NCI-H510A (cell line): ENCODE measurements at places on chromosomes 4 and X.
A peak's percentile ranks its signal among the peaks of the same experiment; 100 is the strongest.

- DNase-seq: no peak
Measured at GRCh38 chr4:111778543-111778942, 366.7 kb upstream of the FAM241A start.

- no peak for DNase-seq
Measured at GRCh38 chrX:31993637-31994036, 921.8 kb upstream of the FTHL17 start.

- no peak for DNase-seq
Measured at GRCh38 chrX:123927845-123928244, 33.7 kb upstream of the STAG2 start.

- peak; percentile 26 for DNase-seq
Measured at GRCh38 chr4:74370912-74371311, 6.0 kb downstream of the EREG start.

DNA sequence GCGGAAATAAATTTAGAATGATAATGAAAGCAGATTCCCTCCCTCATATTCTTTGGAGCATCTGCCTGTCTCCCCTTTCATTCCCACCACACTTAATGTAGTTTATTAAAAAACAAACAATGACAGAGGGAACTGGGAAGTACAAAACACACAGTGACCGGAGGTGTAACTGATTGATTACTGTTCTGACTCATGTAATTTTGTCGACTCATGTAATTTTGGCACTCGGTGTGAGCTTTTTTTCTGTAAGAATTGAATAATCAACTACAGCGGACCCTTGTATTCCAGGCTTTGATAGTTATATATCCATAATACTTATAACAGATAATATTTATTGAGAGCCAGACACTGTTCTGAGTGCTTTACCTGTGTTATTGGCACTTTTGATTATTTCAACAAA is 110.4 kb downstream of the PALLD start:
- DNase-seq: no peak

DNA sequence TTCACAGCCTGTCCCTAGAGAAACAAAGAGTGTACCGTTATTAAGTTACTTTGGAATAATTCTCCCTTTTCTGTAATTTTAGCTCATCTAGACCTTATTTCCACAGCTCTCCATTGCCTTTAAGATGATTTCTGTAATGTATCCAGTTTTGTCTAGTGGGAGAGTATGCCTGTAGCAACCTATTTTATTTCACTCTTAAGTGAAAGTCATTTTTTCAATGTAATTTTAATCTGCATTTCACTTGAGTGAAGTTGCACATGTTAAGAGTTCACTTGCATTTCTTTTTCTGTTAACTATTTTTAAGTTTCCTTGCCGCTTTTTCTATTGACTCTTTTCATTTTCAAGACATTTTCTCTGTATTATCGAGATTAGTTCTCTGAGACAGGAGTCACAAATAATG is 46.5 kb downstream of the FANCB start:
- DNase-seq: no peak

DNA sequence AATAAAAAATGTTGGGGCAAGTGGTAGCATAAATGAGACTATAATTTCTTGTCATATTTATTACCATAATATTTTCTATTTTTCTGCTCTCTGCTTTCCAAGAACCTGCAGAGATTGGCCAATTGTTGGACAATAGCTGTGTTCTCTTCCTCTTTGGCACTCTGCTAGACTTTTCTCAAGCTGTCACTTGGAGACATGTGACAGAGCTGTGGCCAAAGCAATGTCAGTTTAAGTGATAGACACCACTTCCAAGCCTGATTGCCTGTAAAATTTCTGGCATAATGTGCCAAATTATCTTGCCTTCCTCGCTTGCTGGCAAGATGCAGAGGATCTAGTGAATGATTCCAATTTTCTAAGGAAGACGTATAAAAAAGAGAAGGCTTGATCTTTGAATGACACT is 162.2 kb upstream of the NDST4 start:
- no peak for DNase-seq

GRCh38 chr4:163673848-163674697 is 179.6 kb downstream of the TMA16 start:
- DNase-seq: no peak

- no peak for DNase-seq
Measured at GRCh38 chrX:9578083-9578779, 113.4 kb downstream of the TBL1X start.

DNA sequence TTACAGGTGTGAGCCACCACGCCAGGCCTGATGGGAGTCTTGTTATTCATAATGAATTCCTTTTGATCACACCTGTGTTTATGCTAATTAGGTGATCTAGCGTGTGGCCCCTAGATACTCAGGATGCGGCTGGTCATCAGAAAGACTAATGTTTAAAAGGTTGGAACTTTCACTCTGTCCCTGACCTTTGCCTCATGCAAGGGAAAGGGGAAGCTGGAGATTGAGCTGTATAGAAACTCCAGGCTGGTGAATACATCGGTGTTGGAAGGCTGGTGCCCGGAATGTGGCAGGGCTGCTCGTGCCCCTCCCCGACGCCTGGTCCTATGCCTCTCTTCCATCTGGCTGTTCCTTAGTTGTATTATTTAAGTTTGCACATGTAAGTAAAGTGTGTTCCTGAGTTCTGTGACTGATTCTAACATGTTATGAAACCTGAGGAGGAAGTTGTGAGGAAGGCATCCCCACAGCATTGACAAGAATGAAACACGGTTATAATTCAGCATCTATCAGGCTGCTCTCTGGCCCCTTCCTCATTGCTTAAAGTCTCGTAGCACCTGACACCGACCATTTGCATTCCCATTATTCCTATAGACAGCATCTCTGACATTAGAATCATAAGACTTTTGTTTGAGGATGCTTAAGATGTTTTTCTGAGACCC is 28.9 kb downstream of the CASP3 start:
- DNase-seq: no peak

GRCh38 chr4:185322803-185323202 is 72.9 kb downstream of the LRP2BP start:
- no peak for DNase-seq

DNA sequence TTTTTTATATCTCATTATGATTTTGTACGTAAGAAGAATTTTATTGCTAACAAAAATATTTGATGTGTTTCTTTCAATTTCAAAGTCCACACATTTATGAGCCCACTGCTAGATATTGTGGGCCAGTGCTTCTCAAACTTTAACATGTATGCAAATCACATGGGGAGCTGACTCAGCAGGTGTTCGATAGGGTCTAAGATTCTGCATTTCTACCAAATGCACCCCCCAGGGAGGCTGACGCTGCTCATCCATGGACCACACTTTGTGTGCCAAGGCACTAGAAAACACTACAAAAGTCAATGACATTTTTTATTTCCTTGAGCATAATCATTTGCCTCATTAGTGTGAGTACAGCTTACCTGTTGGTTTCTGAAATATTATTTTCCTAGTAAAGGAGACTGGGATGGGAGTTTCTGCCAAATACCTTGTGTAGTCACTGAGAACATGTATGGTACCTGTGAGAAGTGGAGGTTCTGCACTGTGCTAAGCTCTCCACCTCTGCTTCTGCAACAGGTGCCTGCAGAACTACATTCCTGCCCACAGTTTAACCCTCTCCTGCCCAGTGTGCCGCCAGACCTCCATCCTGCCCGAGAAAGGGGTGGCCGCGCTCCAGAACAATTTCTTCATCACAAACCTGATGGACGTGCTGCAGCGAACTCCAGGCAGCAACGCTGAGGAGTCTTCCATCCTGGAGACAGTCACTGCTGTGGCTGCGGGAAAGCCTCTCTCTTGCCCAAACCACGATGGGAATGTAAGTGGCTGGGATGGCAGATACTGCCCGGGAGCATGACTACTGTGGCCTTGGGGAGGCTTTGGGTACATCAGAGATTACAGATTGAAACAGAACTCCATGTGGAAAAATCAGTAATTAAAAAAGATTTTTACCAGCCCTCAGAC is 68.9 kb upstream of the MND1 start:
- DNase-seq: no peak

DNA sequence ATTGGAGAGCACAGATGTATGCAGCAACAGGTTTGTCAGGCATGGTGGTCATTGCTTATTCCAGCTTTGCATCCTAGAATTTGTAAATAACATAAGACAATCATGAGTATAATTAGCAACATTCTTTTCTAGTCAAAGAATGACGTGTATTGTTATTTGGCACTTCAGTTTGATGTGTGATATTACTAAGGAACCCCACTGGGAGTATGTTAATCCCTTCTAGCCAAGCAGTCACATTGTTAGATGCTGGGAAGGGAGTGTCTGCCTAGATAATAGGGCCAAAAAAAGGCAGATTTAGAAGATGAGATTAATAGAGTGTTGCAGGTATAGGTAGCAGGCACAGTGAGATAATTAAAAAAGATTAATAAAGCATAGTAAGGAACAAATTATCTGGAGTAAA is 159.2 kb upstream of the WDFY3 start:
- no peak for DNase-seq

DNA sequence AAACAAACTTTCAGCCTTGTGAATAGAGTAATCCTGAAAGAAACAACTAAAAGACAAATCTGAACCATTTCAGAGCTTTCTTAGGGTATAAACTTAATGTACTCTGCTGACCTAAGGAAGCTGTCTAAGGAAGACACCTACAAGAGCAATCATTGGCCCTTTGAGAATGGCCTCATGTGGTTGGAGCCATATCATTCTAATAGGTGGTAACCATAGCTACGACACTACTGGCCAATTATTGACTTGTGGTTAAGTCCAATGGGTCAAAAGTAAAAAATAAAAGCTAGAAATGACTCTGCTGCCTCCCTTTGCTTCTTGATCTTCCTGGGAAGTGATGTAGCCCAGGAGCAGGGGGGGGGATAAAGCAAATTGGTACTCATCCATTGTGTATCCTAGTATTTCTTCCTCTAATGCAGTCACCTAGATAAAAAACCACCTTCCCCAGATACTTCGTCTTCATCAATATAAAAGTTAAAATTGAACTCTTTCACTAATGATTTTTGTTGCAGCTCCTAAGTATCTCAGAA is 547.0 kb downstream of the ARAP2 start:
- DNase-seq: no peak

GRCh38 chrX:125436855-125437254 is 117.2 kb downstream of the TEX13C start:
- no peak for DNase-seq

DNA sequence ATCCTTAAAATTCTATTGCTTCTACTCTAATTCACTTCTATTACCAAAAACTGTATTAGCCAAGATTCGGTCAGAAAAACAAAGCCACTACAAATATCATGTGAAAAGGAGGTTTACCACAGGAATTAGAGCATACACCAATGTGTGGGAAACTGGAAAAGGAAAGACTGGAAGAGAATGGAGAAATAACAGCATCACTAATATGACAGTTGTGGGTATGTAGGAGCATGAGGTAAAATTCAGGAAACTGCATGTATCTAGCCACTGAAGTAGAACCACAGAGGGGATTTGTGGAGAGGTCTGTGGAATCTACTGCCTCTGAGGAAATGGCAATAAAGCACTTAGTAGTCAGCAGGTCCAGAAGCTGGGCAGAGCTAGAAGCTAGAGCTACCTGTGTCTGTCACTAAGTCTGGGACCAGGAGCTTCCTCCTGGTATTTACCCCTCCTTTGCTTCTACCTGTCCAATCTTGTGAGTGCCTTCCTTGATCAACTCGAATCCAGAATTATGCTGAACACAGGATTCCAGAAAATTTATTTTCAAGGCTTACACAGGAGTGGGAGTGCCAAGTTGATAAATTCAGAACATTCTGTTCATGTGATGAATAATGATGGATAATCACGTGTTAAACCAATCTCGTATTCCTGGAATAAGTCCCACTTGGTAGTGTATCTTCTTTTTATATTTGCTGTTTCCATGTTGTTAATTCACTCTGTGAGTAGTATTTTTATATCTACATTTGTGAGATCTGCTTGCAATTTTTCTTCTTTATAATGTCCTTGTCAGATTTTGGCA is 52.6 kb downstream of the NAF1 start:
- DNase-seq: no peak

DNA sequence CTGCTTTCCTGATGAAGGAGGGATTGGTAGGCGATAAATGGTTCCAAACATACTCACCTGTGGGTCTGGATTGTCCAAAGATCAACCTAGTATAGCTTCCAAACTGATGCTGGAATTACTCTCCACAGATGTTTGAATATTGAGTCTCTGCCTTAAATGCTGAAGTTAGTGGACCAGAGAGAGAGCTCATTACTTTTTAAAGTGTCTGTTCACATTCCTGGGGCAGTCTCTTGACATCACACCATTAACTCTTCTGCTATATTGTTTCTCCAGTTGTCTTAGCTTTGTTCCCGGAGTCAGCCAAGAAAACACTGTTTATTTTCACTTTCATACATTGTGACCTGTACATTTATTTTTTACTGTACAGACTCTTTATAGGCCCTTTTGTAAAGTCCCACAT is 35.4 kb downstream of the ARHGEF38 start:
- no peak for DNase-seq

DNA sequence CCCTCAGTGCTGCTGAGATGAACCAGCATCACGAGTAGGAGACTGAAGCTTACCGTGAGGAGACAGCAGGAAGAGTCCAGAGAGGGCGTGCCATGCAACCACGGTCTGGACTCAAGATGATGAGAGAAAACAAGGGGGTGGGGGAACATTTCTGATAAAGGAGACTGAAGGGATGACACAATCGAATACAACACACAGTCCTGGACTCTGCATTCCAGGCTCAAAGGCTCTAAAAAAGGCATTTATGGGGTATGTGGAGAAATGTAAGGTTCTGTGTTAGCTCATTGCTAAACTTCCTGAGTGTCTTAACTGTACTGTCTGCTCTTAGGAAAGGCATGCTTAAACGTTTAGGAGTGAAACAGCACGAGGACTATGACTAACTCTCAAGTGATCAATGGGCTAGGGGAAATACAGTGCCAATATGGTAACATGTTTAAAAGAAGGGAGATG is 20.6 kb upstream of the IRAK1 start:
- no peak for DNase-seq

DNA sequence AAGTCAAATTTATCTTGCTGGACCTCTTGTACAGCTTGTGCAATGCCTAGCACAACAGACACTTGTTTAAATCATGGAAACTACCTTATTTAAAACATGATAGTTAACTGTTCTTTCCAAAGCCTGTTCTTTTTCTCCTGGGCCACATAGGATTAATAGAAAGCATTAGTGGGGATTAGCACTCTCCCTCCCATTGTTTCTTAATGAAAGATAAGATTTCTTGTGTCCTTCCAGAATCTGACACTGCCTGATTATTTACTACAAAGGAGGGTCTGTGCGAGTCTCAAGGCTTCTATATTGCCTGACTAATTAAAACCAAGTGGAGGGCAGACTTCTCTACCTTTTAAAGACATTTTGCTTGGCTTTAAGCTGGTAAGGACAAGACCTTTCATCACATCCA is 8.5 kb upstream of the ELMOD2 start:
- DNase-seq: no peak

- DNase-seq: no peak
Measured at GRCh38 chr4:71188156-71188640, 150.6 kb upstream of the SLC4A4 start.

- DNase-seq: no peak
Measured at GRCh38 chr4:46393606-46394005, 3.7 kb upstream of the GABRA2 start.

GRCh38 chr4:117491516-117491915 is 406.1 kb upstream of the TRAM1L1 start:
- no peak for DNase-seq

DNA sequence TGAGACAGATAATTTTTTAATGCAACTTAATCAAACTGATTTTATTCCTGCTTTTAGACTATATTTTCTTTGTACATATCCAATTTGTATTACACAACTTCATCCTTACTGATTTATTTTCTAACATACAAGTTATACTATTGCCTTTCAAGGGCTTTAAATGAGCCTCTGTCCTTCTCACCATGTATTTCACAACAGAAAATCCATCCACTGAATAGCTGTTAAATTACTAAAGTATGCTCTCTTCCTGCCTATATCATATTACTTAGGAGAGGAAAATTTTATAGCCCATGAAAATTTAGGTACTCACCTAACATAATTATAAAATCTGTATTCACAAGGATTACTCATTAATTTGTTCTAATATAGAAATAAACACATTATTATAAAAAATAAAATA is 528.6 kb downstream of the ANKRD50 start:
- no peak for DNase-seq
